AG04449 (cell line): ENCODE measurements at places on chromosomes 2 and 18.

DNA sequence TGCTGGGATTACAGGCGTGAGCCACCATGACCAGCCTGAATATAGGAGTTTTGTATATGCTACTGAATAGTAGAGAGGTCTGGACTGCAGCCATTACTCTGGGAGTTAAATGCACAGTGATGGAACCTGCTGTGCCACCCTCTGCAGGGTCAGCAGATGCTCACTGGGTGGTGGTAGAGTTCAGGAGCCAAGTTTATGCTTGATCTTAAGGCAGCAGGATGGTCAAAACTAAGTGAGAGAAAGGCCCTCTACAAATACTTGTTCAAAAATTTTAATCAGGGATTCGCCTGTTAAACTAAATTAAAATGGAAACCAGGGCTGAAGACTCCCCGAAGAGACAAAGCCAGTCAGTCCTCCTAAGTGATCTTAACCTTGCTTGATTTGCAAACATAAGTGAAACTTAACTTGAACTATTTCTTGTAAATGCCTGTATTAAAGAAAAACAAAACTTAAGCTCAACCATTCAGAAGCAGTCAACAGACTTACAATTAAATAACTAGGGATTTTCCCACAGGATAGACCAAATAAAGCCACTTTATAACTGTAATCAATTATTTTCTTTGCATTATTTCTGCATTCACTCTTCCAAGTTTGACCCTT, 4.2 kb upstream of the WDFY1 start:
- DNase-seq, result no peak

- no peak for DNase-seq
Measured at GRCh38 chr18:62802523-62802922, 87.2 kb downstream of the PHLPP1 start.

DNA sequence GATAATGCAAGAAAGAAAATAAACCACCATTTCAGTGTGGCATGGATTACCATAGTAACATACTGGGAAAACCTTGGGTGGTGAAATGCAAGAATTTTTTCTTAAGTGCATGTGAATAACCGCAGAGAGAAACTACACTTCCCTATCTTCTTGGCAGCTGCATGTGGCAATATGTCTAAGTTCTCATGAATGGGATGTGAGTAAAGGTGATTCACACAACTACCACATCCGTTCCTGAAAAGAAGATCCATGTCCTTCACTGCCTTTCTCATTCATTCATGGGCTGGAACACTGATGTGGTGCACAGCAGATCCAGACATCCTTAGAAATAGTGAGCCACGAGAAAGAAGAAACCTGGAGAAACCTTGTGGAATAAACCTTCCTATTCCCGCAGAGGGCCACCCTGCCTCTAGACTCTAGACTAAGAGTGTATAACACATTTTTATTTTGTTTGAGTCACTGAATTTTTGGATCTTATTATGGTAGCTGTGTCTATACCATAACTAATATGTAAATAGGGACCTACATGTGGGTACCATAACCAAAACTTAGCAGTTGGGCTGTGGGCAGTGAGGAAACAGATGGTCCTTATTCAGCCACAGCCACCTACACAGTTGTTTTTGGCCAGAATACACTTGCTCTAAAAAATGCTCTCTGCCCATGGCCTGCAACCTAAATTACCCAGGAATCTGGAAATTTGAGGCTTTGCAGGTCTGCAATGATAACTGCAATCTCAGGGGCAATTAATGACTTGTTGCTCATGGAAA, 573.3 kb downstream of the LRP1B start:
- DNase-seq, result peak; percentile 90

DNA sequence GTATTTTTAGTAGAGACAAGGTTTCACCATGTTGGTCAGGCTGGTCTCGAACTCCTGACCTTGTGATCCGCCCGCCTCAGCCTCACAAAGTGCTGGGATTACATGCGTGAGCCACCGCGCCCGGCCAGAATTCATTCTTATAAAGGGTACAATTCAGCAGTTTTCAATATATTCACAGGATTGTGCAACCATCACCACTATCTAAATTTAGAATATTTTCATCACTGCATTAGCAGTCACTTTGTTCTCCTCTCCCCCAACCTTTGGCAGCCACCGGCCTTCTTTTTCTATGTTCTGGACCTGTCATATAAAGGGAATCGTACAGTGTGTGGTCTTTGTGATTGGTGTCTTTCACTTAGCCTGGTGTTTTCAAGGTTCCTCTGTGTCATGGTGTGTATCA, 40.7 kb downstream of the TCF7L1 start:
- no peak for DNase-seq

GRCh38 chr2:190417045-190417842, 9.1 kb downstream of the MFSD6 start:
- no peak for DNase-seq

GRCh38 chr18:76956648-76957047, 134.3 kb downstream of the ZNF236 start:
- no peak for DNase-seq

DNA sequence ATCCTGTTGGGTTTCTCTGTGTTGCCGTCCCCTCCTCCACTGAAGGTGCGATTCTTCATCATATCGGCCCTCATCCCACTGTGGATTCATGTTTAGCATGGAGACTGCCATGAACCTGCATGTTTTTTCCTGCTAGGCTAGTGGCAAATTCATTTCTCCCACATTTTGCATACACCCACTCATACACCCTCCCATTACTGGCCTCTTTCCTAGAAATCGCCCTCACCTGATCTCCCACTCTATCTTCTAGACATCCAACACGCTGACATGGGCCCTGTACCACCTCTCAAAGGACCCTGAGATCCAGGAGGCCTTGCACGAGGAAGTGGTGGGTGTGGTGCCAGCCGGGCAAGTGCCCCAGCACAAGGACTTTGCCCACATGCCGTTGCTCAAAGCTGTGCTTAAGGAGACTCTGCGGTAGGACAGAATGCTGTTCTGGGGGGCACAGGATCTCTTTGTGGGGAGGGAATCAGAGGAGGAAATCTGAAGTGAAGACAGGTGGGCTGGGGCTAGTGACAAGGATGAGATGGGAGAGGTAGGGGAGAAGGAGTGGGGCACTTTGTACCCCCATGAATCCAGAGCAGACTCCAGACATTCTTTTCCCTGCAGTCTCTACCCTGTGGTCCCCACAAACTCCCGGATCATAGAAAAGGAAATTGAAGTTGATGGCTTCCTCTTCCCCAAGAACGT, 17.7 kb downstream of the PRKAG3 start:
- DNase-seq, result no peak

GRCh38 chr2:127081826-127082633, 24.9 kb downstream of the BIN1 start:
- DNase-seq, result no peak

DNA sequence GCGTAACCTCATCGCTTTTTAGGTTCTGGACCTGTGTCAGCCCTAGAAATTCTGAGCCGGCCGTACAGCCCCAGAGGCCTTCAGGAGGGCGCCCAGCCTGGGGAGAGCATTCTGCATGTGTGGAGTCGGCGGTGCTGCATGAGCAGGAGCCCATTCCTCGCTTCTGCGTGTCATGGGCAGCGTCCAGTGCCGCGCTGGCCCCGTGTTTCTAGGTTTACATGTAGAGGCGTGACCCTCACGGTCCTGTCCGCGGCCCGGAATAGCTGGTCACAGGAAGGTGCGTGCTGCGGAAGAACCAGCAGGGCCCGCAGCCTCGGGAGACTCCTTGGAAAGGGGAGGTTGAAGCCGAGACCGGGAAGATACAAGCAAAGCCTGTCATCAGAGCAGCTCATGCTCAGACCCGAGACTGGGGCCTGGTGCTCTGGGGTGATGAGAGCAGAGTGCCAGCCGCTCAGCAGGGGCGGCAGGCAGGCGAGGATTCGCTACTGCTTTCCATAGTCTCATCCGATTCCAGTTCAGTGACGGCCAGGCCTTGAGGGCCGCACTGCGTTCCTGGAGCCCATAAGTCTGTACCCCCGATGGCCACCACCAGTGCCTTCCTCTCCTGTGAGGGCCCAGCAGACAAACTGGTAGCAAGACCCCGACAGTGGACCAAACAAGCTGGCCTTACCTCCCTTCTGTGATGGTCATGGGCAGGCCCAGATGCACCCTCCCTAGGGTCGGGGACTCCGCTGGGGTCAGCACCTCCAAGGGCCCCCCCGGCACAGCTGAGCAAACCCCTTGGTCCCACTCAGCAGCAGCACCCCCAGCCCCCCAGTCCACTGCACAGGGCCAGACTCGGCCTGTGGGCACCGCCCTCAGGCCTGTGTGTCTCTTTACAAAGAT, 15.6 kb upstream of the NFATC1 start:
- DNase-seq, result no peak

DNA sequence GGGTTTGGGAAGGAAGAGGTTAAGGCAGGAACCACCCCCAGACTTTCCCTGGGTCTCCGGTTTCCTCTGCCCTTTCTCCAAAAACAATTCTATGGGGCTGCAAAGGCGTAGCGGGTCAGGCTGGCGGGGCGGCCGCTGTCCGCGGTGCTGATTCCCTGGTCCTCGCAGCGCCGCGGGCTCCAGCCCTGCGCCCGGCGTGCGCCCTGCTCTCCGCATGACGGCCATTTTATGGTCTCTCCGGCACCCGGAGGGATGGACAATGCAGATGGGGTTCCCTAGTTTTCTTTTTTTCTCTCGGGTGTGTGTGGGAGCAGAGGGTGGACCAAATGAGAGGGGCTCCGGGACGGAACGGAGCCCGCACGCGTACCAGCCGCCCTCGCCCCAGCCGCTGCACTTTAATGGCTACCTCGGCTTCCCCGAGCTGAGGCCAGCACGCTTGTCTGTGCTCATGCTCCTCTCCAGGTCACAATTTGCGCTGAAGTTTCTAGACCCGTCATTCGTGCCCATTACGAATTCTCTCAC, 1.6 kb downstream of the ST8SIA3 start:
- DNase-seq, result no peak

- DNase-seq, result no peak
Measured at GRCh38 chr2:102677244-102678215, 58.2 kb downstream of the SLC9A2 start.

- DNase-seq, result no peak
Measured at GRCh38 chr2:73993778-73994177, 9.1 kb downstream of the TET3 start.

- no peak for DNase-seq
Measured at GRCh38 chr2:162435157-162435556, 91.2 kb downstream of the GCA start.

DNA sequence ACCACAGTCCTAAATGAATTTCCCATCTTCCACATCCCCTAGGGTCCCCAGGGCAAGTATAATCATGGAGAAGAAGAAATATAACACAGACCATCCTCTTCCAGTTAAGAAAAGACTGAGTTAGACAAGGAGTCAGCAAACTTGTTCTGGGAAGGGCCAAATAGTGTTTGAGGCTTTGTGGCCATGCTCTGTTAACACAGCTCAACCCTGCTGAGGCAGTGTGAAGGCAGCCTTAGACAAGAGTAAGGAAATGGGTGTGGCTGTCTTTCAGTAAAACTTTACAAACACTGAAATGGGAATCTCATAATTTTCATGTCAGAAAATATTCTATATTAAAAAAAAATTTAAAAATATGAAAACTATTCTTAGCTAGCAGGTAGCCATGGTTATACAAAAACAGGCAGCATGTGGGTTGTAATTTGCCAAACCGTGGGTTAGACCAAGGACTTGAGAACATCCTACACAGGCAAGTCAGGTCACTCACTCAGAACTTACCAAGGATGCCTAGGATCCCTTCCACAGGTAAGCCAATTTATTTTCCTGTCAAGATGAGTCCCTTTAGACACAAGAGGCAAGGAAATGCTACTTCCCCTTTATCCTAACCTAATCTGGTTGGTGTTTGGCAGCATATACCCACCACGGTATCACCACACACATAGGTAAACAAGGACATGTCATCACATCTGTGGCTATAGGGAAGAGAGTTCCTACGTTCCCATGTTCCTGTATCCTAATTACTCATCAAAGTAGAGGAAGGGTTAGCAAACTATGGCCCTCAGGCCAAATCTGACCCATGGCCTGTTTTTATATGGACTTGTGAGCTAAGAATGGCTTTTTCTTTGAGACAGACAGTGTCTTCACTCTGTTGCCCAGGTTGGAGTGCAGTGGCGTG, 31.9 kb downstream of the C2orf74 start:
- DNase-seq, result no peak

DNA sequence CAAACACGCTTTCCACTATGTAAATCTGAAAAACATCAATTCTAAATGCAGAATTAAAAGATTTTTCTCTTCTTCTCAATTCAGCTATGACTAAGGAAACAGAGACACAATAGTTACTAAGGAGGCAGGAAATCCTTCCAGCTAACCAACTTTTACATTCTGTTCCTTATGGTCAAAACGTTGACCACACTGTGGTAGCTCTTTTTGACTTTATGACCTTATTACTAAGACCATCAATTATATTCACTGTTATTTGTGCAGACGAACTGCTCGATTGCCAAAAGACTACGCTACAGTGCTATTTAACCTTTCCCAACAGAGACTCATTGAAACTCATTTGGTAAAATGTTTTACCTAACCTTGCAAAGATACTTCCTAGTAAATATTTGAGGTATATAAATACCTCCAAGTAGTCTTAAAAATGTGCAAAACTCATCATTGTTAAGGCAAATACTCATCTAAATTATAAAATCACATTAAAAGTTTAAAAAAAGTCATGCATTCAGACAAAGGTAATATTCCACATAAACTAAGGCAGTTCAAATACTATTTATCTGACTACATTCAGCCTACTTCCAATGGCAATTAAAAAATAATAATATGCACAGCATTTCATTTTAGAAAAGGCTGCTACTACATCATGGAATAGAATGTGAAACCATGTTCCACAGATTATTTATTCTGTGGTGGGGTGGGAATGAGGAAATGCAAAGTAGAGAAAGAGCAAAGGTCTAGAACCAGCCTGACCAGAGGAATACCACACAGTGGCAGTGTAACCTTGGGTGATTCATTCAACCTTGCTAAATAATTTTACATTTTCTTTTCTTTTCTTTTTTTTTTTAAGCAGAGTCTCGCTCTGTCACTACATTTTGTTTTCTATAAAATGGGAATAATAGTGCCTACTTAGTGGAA, 139.9 kb downstream of the THADA start:
- DNase-seq, result no peak

DNA sequence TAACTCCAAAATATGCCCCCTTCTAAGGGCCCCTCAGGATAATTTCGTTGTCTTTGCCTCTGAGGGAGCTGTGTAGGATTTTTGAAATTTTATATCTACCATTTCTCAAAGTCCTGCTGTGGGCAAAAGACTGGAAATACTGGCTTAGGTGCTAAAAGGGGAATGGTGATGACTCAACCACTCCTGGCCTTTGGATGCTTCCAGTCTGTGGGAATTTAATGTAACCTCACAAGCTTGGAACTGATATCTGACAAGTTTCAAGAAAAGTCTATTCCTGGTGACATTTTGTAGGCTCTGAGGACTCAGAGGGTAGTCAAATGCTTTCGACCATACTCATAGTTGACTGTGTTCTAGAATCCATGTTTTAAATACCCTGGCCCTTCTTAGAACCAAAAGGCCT, 3.4 kb upstream of the APCDD1 start:
- no peak for DNase-seq

DNA sequence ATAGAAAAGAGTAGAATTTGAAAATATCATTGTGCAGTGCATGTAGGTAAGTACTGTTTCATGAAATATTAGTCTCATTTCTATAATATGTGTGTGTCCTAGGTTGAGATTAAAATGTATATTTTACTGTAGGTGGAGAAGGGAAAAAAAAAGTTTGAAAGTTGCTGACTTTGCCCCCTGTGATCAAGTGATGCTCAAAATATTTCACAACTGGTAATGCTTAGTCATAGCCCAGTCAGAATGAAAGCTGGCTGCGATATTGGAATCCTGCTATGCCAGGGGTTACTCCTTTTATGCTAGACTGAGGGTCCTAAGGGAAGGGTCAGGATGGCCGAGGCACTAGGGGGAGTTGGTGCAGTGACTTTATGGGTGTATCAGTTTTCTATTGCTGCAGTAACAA, 19.5 kb upstream of the CFAP36 start:
- no peak for DNase-seq
